ENCODE measurements at places on chromosomes 7 and 10. TPM values are rescaled to one million over a fixed set of nuclear protein-coding genes. Genes with fewer than 3 reads are reported as not detected.

GRCh38 chr10:116742367-116743265 is at the start of gene HSPA12A:
HSPA12A (minus strand) TSS chr10:116742566; CDS start chr10:116742469, 97 bp downstream.
- no peak for DNase-seq

GRCh38 chr7:69820479-69821192 is 222.4 kb downstream of the AUTS2 start:
- DNase-seq: no peak

GRCh38 chr7:4479367-4480039 is 202.6 kb upstream of the FOXK1 start:
- DNase-seq: peak; percentile 19

DNA sequence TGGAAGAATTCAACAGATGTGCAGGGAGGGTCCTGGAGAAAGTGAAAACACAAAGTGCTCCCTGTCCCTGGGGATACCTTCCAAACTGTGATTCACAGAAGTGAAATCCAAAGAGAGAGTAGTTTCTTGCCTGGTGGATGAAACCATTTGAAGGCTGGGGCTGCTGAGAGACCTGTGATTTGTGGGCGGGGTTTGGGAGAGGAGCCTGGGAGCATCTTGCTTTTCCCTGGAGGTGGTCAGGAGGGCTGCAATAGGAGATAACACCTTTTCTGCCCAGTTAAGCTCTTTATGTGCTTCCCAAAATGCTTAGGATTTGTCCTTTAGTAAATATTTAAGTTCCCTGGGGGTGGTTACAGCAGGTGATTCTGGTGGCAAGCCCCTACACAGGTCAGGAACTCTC is 105.3 kb upstream of the TPK1 start:
- no peak for DNase-seq

DNA sequence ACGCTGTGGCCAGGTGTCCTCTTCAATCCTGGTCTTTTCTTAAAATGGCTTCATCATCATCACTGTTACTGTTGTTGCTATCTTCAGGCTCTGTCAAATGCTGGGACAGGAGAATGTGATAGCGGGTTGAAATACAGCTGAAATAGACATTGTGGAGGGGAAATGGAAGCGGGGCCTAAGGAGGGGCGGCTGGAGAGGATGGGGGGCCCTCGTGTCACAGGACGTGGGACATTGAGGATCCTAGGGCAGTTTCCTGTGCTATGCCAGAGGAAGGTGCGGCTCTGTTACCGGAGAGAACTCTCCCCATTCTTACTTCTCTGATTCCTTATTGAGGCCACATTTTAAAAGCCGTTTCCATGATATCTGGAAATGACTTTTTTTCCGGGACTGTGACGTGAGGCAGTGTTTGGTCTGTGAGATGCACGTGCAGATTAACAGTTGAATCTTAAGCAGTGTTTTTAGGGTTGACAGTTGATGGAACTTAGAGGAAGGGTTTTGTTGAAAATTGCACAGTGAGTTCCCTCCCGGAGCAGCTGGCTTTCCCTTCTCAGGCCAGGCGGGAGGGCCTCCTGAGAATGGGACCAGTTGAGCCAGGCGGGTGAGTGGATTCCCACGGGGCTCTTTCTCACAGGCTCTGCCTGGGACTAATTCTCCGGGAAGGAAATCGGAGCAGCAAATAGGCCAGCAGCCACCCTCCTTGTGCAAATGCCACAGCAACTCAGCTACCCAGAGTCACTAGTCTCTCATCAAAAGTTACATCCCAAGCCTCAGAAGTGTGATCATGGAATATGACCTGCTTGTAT is 125.2 kb downstream of the TACC2 start:
- DNase-seq: no peak

DNA sequence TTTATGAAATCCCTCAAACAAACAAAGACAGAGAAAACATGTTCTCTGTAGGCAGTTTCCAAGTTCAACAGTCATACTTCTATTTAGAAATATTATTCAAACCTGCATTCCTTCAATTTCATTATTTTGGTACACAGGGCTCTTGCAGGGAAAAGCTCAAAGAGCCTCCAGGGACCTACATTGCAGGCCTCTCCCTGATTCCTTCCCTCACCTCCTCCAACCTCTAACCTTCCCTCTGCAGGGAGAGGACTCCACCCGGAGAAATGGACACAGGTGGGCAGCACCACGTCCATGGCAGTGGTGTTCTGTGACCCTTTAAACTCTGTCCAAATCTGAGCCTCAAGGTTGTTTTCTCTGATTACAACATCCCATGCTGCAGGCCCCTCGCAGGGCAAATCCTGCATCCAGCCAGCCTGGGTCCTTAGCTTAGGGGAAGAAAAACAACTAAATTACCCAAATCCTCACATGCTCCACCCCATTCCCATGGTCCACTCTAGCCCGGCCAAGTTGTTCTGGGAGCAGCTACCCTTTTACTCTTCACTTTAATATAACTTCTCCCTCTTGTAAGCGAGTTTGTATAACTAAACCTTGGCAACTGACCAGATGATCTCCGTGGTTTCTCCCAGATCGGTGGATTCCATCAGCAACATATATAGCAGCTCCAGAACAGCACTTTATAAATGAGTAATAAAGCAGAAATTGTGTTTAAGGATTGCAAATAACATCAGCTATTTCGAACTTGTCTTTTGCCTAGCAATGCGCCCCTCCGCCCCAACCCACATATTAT is 129.8 kb downstream of the CUBN start:
- no peak for DNase-seq

Gene C1QL3
- total RNA-seq: 0.69 TPM

DNA sequence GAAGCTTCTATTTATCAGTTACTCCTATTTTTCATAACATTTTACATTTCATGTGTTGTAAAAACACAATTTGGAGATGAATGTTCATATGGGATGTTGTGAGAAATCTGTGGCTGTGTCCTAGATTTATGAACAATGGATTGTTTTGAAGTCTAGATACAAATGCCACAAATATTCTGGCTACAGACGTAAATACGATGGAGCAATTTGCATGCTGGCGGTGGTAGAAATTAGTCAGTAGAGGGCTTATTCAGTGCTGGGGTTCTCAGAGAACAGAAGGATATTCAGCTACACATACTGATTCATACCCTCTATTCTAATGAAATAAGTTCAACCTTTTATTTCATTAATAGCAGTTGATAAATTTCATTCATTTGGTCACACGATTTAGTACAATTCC is 48.8 kb downstream of the PLPP4 start:
- no peak for DNase-seq

Data from epithelial cell of proximal tubule (primary cell).